AG09309 (cell line): ENCODE measurements at places on chromosomes 12 and 14.

DNA sequence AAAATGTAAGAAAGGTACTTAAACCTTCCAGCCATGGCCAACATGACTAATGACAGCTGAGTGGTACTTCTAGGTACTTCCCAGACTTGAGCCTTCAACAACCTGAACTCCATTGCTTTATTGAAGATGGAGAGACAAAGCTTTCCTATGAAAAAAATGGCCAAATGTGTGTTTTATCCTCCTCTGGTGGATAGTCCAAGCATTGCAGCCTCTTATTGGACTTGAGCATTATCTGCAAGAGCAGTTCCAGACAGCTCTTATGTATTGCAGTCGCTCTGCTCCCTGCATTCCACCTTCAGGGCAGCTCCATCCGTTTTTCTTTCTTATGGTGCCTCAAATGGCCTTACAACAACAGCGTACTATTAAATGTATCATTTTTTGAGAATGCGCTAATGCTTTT, 588.2 kb downstream of the NRXN3 start:
- DNase-seq = no peak

- peak; percentile 79 for DNase-seq
These were observed 29.4 kb upstream of the STAC3 start for GRCh38 chr12:57280211-57281062.

DNA sequence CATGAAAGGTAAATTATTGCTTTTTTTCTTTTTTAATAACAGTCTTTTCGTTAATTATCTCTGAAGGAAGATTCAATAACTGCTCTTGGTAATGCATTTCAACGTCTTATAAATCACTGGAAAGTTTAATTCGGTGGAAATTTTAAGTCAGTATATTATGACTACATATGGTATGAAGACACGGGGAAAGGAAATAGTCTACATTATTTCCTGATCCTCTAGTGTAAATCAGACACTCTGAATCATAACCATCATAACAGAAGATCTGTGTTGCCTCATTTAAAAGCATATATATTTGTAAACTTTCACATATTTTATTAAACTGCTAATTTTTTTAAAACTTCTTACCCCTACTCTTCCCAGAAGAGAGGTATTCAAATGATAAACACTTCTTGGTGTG, 53.7 kb downstream of the EFCAB11 start:
- no peak for DNase-seq

DNA sequence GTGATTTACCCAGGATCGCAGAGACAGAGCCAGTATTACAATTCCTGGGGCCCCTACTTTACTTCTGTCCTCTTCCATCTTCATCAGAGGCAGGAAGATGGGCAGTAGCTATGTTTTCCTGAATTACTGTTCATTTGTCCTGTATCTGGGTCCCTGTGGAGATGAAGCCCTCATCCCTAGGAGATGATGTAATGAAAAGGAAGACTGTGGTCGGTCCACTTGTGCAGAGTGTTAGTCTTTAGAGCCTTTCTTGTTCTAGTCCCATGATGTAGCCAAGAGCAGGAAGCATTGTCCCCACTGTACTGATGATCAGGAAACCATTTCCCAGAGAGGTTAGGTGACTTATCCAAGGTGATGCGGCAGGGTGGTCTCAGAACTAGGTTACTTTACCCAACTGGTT, 2.6 kb downstream of the CD9 start:
- no peak for DNase-seq

GRCh38 chr12:46198913-46199312, 69.9 kb downstream of the SLC38A1 start:
- no peak for DNase-seq

DNA sequence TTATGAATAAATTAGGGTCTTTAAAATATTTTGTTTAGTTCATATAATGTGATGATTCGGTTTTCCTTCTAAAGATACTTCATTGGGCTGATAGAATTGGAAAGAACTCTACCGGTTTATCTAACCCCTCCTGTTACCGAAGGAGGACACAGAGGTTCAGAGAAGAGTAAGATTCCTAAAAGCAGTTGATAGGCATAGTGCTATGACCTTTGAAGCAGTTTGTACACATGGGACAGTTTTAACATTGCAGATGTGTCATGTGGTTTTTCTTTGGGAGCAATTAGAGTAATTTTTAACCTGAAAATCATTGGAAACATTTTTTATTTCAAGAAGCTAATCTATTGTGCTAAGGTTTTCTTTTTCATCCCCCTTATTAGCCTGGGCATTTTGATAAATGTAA, 62.8 kb downstream of the BHLHE41 start:
- DNase-seq = no peak

GRCh38 chr12:53452159-53453077, 516 bp downstream of the PCBP2 start:
- peak; percentile 46 for DNase-seq

DNA sequence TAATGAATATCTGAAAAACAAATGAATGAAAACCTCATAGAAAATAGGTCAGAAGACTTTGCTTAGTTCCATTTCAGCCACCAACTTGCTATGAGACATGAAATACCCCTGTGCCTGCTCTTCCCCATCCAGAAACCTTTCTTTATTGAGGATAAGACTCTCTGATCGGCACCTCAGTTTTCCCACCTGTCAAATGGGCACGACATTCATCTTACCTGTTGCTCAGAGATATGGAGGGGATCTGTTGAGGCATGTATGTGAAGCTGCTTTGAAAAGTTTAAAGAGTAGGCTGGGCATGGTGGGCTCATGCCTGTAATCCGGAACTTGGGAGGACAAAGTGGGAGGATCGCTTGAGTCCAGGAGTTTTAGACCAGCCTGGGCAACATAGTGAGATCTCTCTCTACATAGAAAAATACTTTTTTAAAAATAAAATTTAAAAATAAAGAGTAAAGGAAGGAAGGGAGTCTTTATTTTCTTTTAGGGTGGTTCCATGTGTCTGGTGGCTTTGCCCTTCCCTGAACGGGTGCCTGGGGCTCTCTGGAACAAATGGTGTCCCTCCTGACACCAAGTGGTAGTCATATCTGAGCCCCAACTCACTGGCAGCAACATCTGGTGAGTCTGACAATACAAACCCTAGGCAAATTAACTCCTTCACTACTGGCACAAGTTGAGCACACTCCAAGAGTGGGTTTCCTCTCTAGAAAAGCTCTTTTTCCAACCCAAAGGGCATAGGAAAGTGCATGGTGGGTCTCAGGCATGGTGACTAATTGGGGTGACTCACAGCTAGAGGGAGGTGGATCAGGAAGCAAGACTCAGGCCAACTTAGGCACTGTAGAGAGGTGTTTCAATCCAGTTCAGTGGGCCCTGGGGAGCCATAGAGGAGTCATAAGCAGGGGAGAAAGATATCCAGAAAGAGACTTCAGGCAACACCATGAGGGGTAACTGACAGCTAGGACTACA, 42.1 kb downstream of the MAP1LC3B2 start:
- DNase-seq = no peak

GRCh38 chr12:69149270-69149669, 90.1 kb upstream of the CPSF6 start:
- no peak for DNase-seq

DNA sequence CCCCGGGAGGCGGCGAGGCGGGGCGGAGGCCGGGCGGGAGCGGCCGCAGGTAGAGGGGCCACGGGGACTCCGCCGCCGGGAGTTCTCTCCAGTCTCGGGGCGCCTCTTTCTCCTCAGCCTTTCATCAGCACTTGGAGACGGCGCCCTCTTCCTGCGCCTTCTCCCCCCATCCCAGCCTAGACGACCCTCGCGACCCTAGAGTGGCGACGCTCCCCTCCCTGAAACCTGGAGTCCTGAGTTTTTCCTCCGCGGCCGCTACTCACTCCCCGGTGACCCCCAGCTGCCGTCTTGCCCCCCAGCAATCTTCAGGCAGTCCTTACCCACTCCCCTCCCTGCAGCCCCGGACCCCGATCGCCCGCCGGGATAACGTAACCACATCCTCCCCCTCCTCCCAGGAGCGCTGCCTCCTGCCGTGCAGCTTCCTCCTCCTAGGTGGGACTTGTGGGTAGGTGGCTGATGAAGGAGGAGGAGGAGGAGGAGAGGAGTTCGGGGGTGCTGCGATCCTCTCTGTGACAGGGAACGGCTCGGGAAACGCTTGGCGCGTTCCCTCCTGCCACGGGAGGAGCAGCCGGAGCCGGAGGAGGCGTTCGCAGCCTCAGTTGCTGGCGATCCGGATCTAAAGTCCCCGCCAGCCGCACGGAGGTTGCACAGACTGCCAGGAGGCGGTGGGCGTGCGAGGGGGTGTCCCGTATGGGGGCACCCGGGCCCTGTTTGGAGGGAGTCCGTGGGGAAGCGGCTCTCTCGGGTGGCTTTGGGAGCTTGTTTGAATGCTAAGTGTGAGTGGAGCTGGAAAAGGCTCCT, 891 bp downstream of the PLEKHA5 start:
- DNase-seq = no peak

DNA sequence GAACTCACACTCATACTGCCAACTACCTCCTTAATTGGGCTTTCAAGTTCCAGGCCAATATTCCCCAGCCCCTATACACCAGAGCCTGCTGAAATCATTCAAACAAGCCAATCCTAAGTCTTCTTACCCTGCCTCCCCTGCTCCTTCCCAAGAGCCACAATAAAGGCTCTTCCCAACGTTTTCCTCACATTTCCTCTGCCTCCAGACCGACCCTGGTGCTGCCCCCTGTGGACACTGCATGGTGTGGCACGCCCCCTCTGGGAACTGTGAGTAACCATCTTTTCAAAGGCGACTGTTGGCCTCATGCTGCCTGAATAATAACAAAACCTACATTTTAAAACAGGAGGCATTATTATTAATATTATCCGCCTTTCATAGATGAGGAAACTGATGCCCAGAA, 111.6 kb upstream of the NOS1 start:
- no peak for DNase-seq

DNA sequence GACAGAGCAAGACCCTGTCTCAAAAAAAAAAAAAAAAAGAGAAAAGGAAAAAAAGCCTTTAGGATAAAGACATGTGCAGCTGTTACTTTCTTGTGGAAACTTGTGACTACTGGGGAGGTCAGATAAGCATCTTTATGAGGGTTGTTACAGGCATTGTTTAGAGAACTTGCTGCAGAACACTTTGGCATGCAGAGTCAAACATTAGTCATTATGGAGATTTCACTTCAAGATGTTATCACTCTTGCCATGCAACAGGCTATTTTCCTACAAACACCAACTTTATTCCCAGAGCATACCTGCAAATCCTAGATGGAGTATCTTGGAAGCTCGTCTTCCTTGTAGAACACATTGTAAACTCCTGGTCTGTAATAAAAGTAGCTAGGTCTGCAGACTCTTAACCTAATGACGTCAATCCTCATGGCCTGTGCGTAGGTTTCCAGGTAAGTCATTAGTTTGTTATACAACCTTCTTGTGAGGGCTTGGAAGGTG, 36.3 kb upstream of the WDR89 start:
- peak; percentile 86 for DNase-seq

- no peak for DNase-seq
These were observed 1071.1 kb upstream of the FLRT2 start for GRCh38 chr14:84458881-84459280.

- DNase-seq = no peak
These were observed 41.3 kb downstream of the DLK1 start for GRCh38 chr14:100767788-100768536.

GRCh38 chr12:114726092-114726710, 42.2 kb upstream of the TBX3 start:
- DNase-seq = no peak

GRCh38 chr12:127687181-127687580, 579.8 kb upstream of the TMEM132C start:
- DNase-seq = no peak

DNA sequence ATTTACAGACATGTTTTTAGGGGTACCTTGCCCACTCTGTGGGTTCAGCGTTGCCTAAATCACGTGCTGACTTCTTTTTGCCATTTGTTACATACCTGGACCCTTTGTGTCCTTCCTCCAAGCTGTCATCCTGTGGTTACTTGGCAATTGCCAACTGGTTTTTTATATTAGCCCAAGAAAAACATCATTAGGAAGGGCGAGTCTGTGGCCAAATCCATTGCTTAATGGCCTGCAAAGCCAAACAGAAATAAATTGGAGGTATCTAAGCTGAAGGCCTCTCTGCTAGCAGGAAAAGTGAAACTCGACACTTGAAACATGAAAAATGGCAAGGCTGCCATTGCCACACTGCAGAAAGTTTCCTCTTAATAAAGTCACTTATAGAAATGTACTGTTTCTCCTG, 190.4 kb downstream of the NUAK1 start:
- peak; percentile 31 for DNase-seq

DNA sequence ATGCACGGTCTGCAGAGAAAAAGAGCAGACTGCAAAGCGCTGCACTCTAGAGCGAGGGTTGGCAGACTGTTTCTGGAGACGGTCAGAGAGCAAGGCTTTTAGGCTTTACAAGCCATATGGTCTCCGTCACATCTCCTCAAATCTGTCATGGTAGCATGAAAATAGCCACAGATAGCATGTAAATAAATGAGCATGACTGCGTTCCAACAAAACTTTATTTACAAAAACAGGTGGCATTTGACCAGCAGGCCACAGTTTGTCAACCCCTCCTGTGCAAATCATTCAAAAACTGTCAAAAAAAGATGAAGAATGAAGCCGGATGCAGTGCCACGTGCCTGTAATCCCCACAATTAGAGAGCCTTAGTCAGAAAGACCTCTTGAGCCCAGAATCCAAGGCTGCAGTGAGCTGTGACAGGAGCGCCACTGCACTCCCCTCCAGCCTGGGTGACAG, 18.9 kb downstream of the SYNE3 start:
- no peak for DNase-seq

DNA sequence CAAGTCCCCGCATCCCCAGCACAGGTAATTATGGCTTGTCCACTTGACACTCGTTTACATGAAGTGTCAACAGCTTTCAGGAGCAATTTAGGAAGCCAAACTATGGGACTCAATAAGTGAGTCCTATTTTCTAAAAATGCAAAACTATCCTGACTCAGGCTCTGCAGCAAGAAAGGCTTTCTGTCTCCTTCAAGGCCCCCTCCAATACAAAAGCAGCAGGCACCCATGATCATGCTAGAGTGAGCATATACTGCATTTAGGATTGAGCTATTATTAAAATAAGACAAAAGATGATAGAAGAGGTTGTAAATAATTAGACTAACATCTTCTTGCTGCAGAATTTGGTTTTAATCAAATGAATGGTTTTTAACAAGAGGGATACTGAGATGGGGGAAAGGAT, 3.2 kb downstream of the SIX6 start:
- DNase-seq = no peak

DNA sequence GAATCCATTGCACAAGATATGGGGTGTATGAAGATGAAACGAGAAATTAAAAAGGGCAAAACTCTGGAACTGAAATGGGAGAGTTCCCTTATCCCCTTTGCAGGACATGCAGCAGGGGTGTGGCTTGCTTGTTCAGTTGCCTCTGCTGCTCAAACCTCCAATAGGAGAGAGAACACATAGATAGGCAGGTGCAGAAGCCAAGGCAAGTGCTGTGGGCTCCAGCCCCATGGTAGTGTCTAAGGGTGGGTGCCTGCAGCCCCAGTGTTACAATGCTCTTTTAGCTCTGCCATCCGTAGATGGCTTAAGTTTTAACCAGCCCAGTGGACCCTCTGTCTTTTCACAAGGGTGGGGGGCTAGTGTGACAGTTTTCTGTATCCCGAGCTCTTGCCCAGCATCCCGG, 69.7 kb downstream of the CMAS start:
- no peak for DNase-seq

GRCh38 chr14:99616832-99617800, 13.1 kb upstream of the CCDC85C start:
- no peak for DNase-seq

- no peak for DNase-seq
These were observed 831.5 kb downstream of the GALC start for GRCh38 chr14:87161502-87161901.
